ENCODE measurements at places on chromosomes 13 and 19. TPM values are rescaled to one million over a fixed set of nuclear protein-coding genes. Genes with fewer than 3 reads are reported as not detected.
A peak's percentile ranks its signal among the peaks of the same experiment; 100 is the strongest.

DNA sequence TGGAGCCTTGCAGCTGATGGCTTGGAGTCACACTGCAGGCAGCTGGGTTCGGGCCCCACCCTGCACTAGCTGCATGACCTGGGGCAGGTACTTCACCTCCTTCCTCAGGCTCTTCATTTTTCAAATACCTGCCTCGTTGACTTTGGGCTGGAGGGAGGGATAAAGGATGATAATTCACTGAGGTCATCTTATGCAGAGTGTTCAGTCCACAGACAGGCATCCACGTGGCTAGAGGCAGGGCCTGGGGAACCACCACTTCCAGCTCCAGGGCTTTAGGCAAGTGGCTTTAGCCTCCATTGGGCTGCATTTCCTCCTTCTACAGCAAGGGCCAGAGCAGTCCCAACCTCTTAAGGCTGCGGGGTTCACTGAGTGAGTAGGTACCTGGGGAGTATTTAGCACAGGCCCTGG, 84.8 kb downstream of the SIPA1L3 start:
- DNase-seq = peak; percentile 56

The KCNN4 gene
- total RNA-seq = 0.14 TPM

DNA sequence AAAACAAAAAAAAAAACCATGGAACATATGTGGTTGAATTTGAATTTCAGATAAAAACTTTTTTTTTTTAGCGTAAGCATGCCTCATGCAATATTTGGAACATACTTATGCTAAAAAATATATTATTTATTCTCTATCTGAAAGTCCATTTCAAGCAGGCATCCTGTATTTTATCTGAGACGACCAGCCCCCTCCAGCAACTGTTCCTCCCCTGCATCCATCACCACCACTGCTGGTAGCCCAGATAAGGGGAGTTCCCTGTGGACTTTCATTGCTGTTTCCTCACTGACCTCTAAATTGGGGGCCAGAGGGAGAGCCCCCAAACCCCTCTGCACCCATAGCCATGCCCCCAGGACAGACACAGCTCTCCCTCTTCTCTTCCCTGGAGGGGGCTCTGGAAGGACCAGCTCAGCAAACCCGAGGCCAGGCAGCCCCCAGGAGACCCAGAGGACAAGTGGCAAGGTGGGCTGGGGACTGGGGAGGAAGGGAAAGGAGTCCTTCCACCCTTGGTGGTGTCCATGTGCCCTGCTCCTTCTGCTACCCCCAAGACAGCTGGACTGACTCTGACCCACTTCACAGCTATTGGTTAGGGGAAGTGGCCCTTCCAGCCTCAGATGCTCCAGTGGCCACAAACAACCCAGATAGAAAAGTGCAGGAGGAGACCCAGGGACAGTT, 6.6 kb upstream of the SIGLEC12 start:
- DNase-seq = no peak

The NOP53 gene
- total RNA-seq = 258 TPM

The FUT2 gene
- 9.2 TPM for total RNA-seq

The ZNF649 gene
- total RNA-seq = 69.3 TPM

The RPS19 gene
- 2,499 TPM for total RNA-seq

DNA sequence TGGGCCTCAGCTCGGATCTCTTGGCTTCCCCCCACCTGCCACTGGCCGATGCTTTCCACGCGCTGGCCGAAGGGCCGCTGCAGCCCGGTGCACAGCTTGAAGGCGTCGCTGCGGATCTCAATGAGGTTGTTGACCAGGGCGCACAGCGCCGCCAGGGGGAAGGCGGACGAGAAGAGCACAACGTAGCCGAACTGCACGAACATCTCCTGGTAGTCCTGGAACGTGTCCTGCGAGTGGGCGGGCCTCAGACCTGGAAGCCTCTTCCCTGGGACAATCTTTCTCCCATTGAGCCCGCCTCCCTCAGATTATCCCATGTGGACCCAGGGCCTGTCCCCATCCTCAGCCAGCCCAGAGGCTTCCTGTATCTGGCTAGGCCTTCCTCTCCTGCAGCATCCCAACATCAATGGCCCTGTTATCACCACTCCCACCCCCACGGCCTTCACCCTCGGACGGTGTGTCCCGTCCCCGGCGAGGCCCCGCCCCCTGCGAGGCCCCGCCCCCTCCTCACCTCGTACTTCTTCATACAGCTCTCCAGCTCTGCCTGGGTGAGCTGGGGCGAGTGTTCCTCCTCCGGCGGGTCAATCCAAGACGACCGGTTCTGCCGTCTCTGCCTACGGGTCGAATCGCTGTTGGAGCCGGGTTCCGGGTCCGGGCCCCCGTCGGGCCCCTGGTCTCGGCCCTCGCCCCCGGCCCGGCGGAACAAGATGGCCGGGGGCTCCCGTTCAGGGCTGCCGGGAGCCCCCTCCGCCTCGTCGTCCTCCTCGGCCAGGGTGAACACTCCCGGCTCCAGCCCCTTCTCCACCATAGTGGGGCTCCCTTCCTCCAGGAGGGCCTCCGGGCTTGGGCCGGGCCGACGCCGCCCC, 6.8 kb downstream of the ANO8 start:
- peak; percentile 97 for DNase-seq

The TGFBR3L gene
- 2.2 TPM for total RNA-seq

GRCh38 chr13:106102786-106103185, 432.7 kb downstream of the EFNB2 start:
- no peak for DNase-seq

The C2CD4C gene
- 5.6 TPM for total RNA-seq

GRCh38 chr13:22262001-22262885, 591.4 kb downstream of the FGF9 start:
- no peak for DNase-seq

DNA sequence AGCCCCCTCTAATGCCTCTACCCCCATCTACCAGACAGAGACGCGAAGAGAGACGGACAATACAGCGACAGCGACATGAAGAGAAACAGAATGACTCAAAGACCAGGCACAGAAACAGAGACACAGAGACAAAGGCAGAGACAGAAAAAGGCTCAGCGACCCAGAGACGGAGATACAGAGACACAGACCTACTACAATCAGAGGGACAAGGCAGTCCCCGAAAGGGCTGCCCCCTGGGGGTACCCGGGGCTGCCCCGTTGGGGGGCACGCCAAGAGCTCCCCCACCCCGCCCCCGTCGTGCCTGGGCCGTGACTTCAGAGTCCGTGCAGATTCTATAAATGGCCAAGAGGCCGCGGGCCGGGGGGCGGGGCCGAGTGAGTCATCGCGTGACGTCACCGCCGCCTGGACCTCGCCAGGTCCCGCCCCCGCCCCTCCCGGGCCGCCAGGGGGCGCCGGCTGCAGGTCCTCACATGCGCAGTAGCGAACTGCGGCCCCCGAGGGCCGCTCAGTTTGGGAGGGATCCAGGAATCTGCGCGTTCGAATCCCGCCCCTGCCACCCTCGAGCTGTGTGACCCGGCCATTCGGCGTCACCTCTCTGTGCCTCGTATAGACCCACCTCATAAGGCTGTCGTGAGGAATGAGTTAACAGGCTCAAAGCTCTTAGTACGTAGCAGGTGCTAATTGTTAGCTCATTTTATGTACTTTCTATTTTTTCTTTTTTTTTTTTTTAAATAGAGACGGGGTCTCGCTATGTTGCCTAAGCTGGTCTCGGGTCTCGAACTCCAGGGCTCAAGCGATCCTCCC, 2.7 kb upstream of the CNN1 start:
- DNase-seq = peak; percentile 97

The ING1 gene
- total RNA-seq = 23.6 TPM

DNA sequence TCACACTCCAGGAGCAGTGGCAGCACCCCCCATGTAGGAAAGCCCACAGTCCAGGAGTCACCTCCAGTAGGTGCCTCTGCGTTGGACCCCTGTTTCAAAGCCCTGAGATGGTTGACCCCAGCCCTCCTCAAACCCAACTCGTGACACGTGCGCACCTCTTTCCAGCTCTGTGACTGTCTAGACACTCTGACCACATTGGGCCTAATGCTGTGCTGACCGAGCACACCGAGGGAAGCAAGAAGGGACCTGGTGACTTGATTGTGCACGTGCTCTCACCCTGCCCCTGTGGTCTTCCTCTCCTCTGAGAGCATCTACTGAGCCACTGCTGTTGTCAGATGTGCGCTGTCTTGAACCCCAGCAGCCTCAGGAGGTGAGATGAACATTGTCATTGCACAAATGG, 22.9 kb upstream of the SLC35E1 start:
- DNase-seq = no peak

GRCh38 chr13:40536443-40537113, 129.9 kb downstream of the FOXO1 start:
- DNase-seq = peak; percentile 75

GRCh38 chr19:49937750-49938381, 8.6 kb upstream of the NUP62 start:
- DNase-seq = peak; percentile 95

GRCh38 chr13:25657157-25657556, 285.4 kb downstream of the ATP8A2 start:
- no peak for DNase-seq

- peak; percentile 89 for DNase-seq
Measured at GRCh38 chr13:77918391-77919245, at the start of gene EDNRB. EDNRB (minus strand) TSS chr13:77918831; CDS start chr13:77918573, 258 bp downstream.

- peak; percentile 83 for DNase-seq
Measured at GRCh38 chr13:47594833-47595232, 406.2 kb downstream of the SUCLA2 start.

The PDX1 gene
- total RNA-seq = not detected

The ZNF724 gene
- 50.0 TPM for total RNA-seq

GRCh38 chr19:51368366-51369282, at the start of gene CLDND2:
CLDND2 (minus strand) TSS chr19:51369003; CDS start chr19:51368577, 426 bp downstream.
- peak; percentile 52 for DNase-seq

GRCh38 chr13:57635541-57636085, 4.1 kb downstream of the PCDH17 start:
- DNase-seq = no peak

DNA sequence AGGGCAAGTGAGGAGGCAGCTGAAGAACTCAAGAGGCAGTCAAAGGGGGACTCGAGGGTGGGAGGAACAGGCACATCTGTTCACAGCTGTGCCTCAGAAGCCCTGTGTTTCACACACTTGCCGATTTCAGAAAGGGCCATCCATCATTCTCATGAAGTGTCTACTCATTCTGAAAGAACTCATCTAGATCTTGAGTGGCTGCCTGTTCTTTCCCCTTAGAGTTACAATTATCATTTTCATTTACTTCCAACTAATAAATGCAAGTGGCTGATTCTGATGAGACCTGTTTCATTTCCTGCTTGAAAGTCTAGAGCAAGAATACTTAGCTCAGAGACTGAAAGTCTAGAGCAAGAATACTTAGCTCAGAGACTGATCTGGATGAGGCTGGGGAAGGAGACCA, 1145.1 kb downstream of the UQCRFS1 start:
- DNase-seq = no peak

GRCh38 chr13:44420376-44421220, 47.0 kb downstream of the SERP2 start:
- DNase-seq = peak; percentile 70

DNA sequence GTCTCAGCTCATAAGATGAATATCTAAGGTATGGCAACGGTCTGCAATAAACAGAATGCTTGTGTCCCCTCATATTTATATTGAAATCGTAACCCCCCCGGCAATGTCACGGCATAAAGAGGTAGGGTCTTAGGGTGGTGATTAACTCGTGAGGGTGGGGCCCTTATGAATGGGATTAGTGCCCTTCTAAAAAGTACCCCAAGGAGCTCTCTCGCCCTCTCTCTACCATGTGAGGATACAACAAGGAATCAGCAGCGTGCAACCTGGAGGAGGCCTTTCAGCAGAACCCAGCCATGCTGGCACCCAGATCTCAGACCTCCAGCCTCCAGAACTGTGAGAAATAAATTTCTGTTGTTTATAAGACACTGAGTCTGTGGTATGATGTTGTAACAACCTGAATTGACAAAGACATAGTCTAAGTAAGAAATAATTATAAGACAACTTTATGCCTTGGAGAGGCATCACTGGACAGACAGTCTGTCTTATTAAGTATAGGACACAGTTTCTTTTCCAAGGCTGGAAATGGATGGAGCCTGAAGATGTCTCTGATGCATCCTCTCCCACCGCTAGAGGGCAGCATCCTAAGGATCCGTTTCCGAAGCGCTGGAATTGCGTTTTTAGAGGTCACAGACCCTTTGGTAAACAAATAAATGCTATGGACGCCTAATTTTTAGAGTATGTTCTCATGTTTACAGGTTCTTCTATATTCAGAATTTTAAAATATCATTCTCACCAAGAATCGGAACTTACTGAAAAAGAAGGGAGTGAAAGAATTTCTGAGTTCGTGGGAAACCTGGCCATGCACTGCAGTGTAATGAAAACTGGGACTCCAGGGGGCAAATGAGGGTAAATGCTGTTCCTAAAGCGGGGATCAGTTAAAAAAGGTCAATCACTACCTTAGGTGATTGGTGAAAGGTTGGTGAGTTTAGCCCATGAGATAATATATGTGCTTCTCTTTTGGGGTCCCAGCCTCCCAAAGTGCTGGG, 13.3 kb upstream of the LEUTX start:
- peak; percentile 85 for DNase-seq

DNA sequence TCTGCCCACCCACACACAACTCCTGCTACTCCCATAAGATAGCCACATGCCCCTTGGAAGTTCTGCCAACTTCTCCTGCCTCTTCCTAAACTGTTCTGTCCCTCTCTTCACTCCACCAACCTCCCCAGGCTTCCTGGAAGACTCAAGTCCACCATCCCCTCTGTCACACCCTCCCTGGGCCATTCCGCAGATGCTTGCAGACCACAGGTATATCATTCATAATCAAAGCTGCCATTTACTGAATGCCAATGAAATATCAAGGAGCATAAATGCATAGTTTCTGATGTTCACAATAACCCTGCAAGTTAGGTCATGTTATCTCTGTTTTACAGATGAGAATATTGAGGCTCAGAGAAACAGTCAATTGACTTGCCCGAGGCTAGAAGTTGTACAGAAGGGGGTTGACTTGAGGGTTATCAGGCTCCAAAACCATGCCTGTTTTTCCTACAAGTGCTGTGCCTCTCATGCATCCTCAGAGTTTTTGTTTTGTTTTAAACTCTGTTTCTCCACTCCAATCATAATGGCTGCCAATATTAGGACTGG, 135.6 kb downstream of the SLC7A1 start:
- no peak for DNase-seq

DNA sequence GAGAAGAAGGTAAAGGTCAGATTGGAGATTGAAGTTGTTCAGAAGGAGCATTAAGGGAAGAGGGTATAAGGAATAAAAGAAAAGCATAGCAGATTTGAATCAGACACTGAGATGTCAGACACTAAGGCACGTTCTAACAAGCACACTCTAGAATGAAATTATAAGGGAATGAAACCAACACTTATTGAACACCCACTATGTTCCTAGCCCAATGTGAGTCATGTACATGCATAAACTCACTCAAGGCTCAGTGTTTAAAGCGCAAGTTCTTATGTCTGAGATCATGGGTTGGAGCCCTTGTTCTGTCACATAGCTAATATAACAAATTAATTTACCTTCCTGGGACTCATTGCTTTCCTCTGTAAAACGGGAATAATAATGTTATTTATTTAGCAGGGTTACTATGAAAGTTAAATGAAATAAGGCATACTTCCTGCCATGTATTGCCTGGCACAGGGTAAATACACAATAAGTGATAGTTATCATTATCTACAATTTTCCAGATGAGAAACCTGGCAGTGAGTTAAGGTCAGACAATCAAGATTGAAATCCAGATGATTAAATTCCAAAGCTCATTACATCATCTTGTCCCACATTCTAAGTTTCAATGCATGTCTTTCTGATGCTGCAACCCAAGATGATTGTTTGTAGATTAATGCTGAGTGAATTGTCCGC, 68.3 kb upstream of the DACH1 start:
- no peak for DNase-seq

GRCh38 chr13:26787961-26788360, 27.4 kb upstream of the GPR12 start:
- no peak for DNase-seq

All from endodermal cell (in vitro differentiated cells).